ENCODE measurements at places on chromosomes 3 and 15.
A peak's percentile ranks its signal among the peaks of the same experiment; 100 is the strongest.

- peak; percentile 63 for DNase-seq
Measured at GRCh38 chr3:65902304-65902793, 136.4 kb downstream of the MAGI1 start.

DNA sequence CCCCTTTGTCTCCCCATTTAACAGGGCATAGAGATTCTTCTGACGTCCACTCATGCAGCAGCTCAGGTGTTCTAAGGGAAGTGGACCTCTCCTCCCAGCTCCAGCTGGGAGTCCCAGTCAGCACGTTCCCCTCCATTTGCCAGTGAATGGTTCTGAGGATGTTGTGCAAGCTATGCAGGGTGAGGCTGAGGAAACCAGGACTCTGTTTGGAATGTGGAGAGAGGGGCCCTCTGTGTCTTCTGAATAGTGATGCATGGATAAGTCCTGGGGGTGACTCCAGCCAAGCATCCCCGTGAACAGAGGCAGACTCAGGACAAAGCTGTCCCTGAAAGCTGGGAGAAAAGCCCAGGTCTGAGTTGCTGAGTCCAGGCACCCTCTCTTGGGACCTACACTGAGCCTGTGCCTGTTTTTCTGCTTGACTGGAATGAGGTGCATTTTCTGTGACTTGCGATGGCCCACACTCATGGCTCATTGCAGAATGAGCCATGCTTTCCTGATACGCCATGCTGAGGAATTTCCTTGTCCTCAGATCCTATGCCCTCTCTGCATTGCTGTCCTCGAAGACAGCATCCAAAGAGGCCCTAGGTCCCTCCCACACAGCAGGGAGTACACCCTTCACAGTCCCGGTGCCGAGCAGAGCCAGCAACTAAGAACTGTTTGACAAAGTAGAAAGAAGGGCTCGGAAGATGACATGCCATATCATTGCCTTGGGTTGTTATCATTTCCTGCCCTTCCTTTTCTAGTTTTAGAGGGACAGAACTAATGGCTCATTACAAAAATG, 185.2 kb downstream of the ATP10A start:
- DNase-seq: peak; percentile 23

DNA sequence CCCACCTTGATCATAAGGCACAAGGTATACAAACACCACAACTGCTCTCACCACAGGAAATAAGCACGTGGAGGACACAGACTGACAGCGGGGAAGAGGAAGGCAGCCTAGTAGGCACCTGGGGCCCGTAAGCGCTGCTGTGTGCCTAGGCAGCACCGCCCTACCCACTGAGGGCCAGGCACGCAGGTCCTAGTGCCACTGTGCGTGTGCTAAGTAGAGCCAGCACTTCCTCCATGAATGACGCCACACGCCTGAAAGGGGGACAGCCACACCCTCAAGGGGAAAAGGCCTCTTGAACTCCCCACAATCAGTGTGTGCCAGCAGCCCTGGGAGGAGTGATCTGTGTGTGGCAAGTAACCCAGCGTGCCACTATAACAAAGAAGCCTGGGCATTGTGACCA, 73.0 kb downstream of the ATP1B3 start:
- no peak for DNase-seq

GRCh38 chr3:49341996-49342395, 2.1 kb upstream of the USP4 start:
- DNase-seq: no peak

DNA sequence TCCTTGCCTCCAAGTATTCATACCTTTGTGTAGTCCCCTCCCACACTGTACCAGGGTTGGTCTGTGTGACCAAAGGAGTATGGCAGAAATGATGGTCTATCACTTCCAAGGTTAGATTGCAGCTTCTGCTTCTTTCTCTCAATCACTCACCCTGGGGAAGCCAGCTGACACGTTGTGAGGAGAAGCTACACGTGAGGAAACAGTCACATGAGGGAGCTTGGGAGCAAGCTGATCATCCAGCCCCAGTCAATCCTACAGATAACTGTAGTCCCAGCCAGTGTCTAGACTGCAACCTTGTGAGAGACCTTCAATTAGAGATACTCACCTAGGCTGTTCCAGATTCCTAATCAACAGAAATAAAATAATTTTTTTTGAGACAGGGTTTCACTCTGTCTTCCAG, 6.2 kb upstream of the ZNF774 start:
- DNase-seq: no peak

DNA sequence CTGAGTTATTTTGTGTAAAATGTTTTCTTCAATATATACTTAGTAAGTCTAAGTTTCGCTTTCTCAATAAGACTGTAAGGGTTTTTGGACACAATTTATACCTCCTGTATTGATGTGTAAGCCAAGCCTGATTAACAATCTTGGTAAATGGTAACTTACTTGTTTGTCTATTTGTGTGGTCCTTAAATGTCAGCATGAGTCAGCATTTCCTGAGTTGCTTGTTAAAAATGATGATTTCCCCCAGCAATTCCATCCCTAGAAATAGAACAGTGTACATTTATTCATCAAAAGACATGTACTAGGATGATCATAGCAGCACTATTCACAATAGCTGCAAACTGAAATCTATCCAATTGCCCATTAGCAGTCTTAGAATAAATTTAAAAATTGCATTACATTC, 53.4 kb upstream of the LRIG1 start:
- DNase-seq: no peak

DNA sequence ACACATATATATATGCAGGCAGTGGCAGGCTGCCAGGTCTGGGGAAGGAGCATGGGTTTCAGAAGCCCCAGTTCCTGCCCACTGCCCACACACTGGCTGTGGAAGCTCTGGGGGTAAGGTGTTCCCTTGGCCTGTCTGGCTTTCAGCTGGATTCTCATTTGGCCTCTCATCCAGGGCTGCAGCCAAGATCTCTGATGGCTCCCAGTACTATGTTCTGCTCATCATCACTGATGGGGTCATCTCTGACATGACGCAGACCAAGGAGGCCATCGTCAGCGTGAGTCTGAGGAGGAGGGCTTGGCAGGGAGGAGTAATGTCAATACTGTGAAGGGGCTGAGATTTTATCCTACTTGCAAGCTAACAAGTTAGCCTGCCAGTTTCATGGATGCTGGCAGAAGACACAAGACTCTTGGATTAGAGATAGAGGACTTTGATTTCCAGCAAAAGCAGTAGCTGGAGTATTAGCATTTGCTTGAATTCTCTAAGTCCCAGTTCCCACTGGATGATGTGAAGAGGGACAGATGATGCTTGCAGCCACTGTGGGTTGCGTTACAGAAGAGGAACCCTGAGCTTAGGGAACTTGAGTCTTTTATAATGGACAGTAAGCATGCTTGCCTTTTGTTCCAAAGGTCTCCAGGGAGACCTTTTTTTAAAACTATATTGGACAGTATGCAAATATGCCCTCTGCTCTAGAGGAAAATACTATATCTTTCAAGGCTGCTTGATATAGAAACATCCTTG, 5.6 kb upstream of the BRPF1 start:
- no peak for DNase-seq

GRCh38 chr3:55013145-55013925, 85.5 kb upstream of the LRTM1 start:
- DNase-seq: no peak

GRCh38 chr3:87206070-87206469, 21.0 kb upstream of the CHMP2B start:
- DNase-seq: no peak

GRCh38 chr3:113829576-113830354, 8.8 kb upstream of the GRAMD1C start:
- no peak for DNase-seq

DNA sequence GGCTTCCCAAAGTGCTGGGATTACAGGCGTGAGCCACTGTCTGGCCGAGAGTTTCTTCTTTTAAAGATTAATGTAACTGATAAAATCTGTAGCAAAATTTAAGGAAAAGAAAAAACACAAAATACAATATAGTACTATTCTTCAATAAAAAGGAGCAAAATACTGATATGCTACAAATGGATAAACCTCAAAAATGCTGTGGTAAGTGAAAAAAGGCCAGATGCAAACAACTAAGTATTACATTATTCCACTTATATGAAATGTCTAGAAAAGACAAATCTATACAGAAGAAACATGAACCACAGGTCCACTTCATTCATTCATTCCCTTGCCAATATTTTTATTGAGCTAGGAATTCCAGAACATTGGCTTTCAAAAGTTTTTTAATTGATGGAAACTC, 299.5 kb downstream of the CTNNB1 start:
- no peak for DNase-seq

GRCh38 chr3:184873141-184873540, 61.2 kb downstream of the VPS8 start:
- no peak for DNase-seq

DNA sequence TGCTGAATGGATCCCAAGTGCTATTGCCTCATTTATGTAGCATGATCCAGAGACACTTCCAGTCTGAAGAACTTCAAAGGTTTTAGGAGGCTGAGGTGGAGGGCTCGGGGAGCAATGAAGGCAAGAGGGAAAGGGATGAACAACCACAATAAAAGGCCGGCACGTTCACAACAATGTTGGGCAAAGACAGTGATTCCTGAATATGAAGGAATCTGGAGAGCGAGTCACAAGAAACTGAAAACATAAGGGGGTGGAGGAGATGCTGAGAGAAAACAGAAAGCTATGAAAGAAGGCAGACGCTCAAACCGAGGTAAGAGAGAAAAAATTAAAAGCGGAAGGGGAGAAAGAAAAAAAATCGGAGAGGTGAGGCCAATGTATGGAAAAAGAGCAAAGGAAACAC, 120.1 kb downstream of the GREM1 start:
- DNase-seq: no peak

DNA sequence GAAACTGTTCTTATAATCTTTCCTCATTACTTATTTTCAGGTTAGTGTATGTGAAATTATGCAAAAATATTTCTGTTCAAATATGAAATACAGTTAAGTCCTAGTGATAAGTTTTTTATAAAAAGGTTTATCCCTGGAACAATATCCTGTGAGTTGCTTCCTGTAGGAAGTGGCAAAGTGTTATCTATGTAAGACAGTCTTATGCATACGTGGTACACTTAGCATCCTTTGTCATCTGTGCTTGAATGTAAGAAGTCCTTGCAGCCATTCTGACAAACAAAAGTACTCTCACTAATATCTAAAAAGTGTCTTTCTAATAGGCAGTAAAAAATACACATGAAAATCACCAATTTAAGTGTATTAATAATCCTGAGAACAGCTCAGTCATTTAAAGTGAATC, 372.5 kb upstream of the BCHE start:
- no peak for DNase-seq

- no peak for DNase-seq
Measured at GRCh38 chr3:41199866-41200668, 762 bp downstream of the CTNNB1 start.

DNA sequence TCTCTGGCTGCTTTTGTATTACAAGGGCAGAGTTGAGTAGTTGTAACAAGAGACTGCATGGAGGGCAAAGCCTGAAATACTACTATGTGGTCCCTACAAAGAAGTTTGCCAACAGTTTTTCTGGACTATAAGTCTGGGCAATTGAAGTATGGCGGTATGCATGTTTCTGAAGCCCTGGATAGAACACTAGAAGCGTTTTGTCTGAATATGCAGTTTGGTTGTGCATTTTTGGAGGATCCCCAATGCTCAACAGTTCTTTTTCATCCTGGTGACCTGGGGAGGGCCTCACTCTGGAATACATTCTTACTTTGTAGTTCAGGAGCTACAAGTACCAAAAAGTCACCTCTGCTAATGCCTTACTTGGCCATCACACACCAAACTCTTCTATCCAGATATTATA, 29.6 kb downstream of the SH3GL3 start:
- no peak for DNase-seq

GRCh38 chr15:63263519-63263918, 13.9 kb upstream of the APH1B start:
- no peak for DNase-seq

GRCh38 chr15:34188711-34189110, 21.2 kb downstream of the KATNBL1 start:
- no peak for DNase-seq

DNA sequence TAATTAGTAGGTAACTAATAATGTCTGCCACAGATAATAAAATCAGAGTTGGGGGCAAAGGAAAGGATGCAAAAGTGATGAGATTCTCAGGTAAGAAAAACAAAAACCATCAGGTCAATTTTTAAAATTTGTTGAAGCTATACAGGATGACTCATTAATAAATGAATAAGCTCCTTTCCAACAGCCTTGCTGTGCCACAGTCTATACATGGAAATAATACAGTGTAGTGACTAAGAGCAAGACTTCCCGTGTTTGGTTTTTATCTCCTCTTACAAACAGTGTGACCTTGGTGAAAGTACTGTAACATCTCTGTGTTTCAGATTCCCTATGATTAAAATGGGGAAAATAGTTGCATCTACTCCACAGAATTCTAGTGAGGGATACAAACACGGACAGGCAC, 331.6 kb downstream of the PYDC2 start:
- DNase-seq: no peak

GRCh38 chr3:100264242-100264641, 3.5 kb downstream of the TBC1D23 start:
- DNase-seq: no peak

GRCh38 chr15:72037321-72037720, 80.6 kb downstream of the MYO9A start:
- no peak for DNase-seq

- DNase-seq: no peak
Measured at GRCh38 chr15:22262613-22263020, 182.3 kb downstream of the OR4M2 start.

- DNase-seq: no peak
Measured at GRCh38 chr3:187093320-187093719, 46.0 kb downstream of the RPL39L start.

DNA sequence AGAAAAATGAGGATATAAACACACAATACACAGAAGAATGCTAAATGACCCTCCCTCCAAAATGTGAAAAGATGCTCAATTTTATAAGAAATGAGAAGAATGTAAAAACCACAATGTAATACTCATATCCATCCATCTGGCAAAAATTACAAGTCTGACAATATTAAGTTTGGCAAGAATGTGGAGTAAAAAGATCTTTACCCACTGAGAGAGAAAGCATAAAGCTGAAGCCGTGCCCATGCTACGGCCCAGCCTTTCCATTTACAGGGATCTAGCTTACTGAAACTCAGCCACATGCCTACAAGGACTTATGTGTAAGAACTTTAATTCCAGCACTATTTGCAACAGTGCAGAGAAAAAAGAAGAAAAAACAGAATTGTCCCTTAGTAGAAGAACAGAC, 42.9 kb downstream of the ATP13A3 start:
- no peak for DNase-seq

DNA sequence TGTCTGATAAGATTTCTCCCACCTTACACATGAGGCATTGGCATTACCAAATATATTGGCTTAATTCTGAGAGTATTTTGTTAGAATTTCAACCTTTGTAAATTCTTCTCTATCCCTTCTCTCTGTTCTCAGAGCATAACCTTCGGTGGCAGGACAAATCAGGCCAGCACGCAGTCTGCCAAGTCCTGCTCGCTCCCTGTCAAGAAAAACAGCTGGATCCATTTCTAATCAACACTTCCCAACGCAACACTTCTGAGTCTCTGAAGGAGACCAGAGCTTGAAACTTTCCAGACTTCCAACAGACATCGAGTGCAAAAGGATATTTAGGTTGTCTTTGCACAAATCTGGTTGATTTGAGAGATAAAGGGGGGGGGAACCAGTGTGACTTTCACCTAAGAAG, 125.7 kb downstream of the SV2B start:
- DNase-seq: no peak
